ENCODE measurements at places on chromosomes 6 and 20.

DNA sequence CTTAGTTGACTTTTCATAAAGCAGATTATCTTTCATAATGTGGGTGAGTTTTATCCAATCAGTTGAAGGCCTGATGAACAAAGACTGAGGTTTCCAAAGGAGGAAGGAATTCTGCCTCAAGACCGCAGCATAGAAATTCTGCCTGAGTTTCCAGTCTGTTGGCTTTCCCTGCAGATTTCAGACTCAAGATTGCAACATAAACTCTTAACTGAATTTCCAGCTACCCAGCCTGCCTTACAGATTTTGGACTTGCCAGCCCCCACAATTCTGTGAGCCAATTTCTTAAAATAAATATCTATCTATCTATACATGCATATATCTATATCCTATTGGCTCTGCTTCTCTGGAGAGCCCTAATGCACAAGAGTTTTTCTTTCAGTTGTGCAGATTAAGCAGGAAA is 57.3 kb upstream of the SMLR1 start:
- DNase-seq, result no peak

GRCh38 chr6:43770372-43771209 is 580 bp downstream of the VEGFA start:
- peak; percentile 36 for DNase-seq

DNA sequence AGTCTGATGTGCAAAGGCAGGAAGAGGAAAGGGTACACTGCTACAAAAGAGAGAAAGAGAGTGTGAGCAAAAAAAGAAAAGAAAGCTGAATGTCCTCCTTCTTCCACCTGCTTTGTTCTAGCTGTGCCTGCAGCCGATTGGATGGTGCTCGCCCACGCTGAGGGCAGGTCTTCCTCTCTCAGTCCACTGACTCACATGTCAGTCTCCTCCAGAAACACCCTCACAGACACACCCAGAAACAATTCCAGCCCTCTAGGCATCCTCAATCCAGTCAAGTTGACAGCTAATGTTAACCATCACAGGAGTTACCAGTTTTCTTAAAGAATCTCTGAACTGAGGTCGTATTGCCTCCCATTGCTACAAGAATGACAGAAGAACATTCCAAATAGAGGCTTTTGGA is 411.9 kb upstream of the SASH1 start:
- no peak for DNase-seq

- DNase-seq, result no peak
Observed at GRCh38 chr6:54706391-54706790, 140.2 kb upstream of the FAM83B start.

DNA sequence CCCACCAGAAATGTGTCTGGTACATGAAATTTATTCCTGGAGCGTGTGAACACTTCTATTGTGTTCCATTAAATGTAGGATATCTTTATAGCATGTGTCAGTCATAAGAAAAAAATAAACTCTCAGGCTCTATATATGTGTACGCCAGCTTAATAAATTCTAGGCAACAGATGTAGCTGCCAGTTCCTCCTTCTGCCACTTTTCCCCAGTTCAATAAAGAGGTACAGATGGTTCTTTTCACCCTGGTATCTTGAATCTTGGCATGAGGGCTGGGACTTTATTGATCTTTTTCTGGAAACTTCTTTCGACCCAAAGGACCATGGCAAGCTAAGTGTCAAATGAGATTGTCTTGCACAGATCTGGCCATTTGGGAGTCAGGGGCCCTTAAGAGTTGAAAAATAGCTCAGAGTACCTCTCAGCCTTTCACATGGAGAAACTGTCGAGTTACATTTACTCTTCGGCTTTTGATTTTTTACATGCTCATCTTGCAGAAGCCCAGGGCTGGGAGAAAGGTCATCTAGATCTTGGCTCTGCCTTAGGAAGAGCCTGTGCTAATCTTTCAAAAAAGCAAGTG is 240.9 kb downstream of the DOK5 start:
- no peak for DNase-seq

DNA sequence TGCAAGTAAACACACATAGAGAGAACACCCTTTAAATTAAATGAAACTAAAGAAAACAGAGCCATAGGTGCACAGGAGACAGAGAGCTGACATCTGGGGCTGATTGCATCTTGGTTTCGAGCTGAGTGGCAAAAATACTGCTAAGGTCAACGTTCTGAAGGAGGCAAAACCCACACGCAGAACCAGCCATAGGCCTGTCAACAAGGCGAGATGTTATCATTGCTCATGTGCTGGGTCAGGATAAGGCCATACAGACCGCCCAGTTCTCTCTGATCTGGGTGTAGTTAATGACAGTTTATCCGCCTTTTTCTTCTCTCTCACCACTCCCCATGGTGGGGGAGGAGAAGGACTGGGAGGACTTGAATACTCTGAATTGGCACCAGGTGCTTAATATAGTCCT is 4.5 kb upstream of the FAM110A start:
- DNase-seq, result no peak

GRCh38 chr20:4666001-4666479 is 55.7 kb upstream of the PRND start:
- DNase-seq, result peak; percentile 34

GRCh38 chr6:169082093-169082492 is 171.6 kb downstream of the THBS2 start:
- no peak for DNase-seq

- no peak for DNase-seq
Observed at GRCh38 chr6:119065382-119065781, 13.1 kb downstream of the FAM184A start.

All from stimulated activated CD4-positive, alpha-beta T cell treated with anti-CD3 and anti-CD28 coated beads, Interleukin-12 subunit alpha, Interleukin-12 subunit beta, amount 100 ng/mL, for 48 hours (primary cell).